Kidney epithelial cell (primary cell): ENCODE measurements at places on chromosomes 16 and 17.

- no peak for DNase-seq
These were observed 132.9 kb upstream of the ANKFN1 start for GRCh38 chr17:56020369-56020768.

- DNase-seq: no peak
These were observed 33.6 kb upstream of the CCR7 start for GRCh38 chr17:40598619-40599467.

GRCh38 chr17:48335146-48335784, 94.7 kb downstream of the SKAP1 start:
- DNase-seq: no peak

DNA sequence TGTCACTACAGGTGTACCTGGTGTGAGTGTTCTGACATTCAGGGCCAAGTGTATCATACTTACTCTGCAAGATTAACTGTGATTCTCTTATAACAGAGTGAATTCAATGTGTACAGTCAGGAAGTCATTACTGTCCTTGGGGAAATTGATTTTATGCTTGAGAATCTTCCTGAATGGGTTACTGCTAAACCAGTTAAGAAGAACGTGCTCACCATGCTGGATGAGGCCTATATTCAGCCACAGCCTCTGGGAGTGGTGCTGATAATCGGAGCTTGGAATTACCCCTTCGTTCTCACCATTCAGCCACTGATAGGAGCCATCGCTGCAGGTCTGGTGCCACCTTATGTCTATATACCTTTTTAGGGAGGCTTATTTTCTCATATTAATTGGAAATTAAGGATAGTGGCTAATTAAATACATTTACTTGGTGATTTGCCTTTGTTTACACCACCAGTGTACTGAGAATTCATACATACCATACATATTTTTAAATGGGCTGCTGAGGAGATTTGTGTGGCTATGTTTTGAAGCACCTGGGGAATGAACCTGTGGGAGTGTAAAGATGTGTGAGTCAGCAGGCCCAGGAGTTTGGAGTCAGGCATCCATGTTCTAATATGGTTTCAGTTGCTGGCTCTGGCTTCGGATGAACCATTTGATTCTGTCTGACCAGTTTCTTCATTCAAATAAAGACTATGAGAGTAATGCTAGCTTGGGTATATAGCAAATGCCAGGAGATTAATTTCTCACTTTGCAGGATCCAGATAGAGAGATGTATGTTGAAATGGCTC, 3.1 kb downstream of the ALDH3A2 start:
- no peak for DNase-seq

GRCh38 chr17:51481370-51481769, 221.0 kb downstream of the UTP18 start:
- DNase-seq: no peak

DNA sequence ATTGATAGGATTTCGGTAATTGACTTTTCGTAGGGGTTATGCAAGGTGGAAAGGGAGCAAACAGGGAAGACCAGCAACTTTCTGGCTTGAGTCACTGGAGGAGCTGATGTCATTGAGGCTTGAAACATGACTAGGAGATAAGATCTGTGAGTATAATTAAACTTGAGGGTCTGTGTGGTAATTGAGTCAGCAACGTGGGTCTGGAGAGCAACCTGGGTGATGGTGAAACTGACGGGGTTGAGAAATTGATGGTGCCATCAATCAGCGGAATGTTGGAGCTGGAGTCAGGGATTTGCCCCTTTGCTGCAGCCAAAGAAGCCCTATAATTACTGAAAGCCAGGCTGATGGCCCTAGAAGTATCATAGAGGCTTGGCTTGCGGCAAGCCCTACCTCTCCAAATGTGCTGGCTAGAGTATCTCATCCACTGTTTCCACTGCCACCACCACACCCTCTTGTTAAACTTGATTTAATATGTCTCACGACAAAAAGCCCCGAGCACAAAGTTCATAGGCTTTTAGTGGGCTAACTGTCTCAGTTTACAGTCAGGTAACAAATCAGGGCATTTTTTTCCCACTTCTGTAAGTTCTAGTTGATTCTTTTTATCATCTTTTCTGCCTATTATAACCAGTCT, 186.9 kb upstream of the ELAC2 start:
- DNase-seq: no peak

DNA sequence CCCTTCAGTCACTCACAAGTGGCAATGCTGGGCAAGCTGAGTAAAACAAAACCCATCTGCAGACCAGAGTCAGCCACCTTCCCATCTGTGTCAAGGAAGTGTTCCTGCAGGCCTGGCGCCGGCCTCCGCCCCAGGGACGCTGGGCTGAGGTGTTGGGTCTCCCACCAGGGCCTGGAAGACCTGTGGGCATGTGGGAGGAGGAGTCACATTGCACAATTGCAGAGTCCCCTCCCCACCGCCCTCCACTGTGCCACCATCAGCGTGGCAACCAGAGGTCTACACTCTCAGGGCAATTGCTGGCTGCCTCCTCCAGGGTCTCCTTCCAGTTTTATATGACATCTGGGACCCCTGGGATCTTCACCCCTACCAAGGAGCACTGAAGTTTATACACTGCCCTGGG, 3.0 kb upstream of the MYO15A start:
- no peak for DNase-seq
